ENCODE measurements at places on chromosomes 12 and 14.

DNA sequence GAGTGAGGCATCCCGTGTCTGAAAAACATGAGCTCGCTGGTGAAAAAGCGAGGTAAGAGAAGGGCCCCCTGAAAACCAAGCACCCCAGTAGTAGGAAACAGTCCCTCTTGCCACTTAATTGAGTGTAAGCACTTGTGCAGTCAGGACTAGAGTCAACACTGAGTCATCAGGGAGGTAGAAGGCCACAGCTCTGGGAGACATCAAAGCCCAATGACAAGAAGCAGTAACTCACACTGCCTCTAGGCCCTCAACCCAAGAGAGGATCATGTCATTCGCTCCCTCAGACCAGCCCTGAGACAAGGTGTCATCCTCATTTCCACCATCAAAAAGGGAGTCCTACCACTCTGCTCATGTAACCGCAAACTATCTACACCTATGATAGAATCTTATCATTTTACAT is 17.8 kb downstream of the POMT2 start:
- no peak for DNase-seq

- DNase-seq = no peak
Measured at GRCh38 chr12:109720152-109720856, 6.7 kb downstream of the FAM222A start.

DNA sequence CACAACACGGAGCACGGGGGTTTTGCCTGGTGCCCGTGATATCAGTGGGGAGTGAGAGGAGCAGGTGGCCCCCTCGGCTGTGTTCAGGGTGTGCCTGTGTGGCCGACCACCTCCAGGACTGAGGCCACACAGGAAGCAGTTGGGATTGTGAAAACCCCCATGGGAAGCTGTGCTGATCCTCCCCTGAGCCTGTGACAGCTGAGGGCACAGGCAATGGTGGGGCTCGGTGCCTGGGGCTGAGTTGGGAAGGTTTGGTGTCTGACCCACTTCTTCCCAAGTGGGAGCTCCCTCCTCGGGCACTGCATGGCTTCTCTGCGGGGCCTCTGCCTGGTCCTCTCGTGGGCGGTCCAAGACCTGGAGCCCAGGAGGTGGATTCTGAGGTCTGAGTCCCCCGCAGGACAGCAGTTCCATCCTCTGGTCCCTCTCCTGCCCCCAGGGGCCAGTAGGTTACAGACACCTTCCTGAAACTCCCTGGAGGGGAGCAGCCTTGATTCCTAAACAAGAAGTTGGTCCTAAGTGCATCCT is 17.9 kb downstream of the PACS2 start:
- DNase-seq = no peak

DNA sequence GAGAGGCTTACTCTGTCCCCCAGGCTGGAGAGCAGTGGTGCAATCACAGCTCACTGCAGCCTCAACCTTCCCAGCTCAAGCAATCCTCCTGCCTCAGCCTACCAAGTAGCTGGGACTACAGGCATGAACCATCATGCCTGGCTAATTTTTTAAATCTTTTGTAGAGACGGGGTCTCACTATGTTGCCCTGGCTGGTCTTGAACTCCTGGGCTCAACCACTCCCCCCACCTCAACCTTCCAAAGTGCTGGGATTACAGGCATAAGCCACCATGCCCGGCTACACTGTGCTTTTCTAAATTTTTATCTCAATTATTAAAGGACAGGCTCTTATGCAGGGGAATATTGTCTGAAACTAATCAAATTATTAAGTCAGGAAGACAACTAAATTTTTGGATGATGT is 44.6 kb downstream of the EML1 start:
- no peak for DNase-seq

DNA sequence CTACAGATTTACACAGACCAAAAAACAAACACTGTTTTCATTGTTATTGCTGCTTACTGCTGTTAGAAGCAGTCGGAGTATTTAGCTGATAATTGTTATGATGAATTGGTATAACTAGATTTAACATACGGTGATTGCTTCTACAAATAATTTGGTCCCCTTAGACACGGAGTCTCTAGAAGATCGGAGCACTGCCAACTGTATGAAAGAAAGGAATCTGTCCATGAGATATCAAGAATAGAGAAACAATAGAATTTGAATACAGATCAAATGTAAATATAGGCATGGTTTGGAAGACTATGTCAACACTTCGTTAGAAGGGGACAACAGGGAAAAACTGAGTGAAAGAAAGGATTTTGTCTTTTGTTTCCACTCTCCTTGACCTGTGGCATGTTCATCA is 110.9 kb downstream of the PPP2R5E start:
- no peak for DNase-seq

GRCh38 chr12:124632519-124632984 is 65.1 kb upstream of the NCOR2 start:
- DNase-seq = no peak

Data from activated T-helper 1 cell treated with anti-CD3 and anti-CD28 coated beads, Interleukin-2, amount 50 U/mL, for 16 hours (primary cell).